Iris pigment epithelial cell (primary cell): ENCODE measurements at places on chromosomes 13 and 19.

GRCh38 chr13:30453727-30454126 is 12.0 kb downstream of the HMGB1 start:
- DNase-seq = peak; percentile 43

GRCh38 chr19:12801466-12802266 is at the start of the genes PRDX2 and THSD8:
Gene PRDX2 (minus strand): TSS chr19:12801800. CDS start chr19:12801261, 539 bp downstream.
Gene THSD8 (plus strand): TSS chr19:12802069. CDS start chr19:12802072, 3 bp downstream.
- peak; percentile 72 for DNase-seq

GRCh38 chr19:5048091-5048726 is 79.3 kb downstream of the KDM4B start:
- DNase-seq = peak; percentile 68

- no peak for DNase-seq
These were observed at the start of gene CCNA1 for GRCh38 chr13:36432106-36432544. Gene CCNA1 (plus strand): TSS chr13:36432495. CDS start chr13:36433057, 562 bp downstream.
